ENCODE measurements at places on chromosomes 5 and 9.

- peak; percentile 89 for DNase-seq
Observed at GRCh38 chr5:160312134-160312959, at the start of gene CCNJL. TSS of gene CCNJL (minus strand) at chr5:160312564. CDS start at chr5:160311923, 641 bp downstream.

- peak; percentile 8 for DNase-seq
Observed at GRCh38 chr9:15370466-15371447, 51.9 kb upstream of the SNAPC3 start.

- no peak for DNase-seq
Observed at GRCh38 chr5:123174916-123175481, 86.0 kb downstream of the PRDM6 start.

GRCh38 chr5:76625087-76625815, 2.0 kb upstream of the F2RL2 start:
- no peak for DNase-seq

DNA sequence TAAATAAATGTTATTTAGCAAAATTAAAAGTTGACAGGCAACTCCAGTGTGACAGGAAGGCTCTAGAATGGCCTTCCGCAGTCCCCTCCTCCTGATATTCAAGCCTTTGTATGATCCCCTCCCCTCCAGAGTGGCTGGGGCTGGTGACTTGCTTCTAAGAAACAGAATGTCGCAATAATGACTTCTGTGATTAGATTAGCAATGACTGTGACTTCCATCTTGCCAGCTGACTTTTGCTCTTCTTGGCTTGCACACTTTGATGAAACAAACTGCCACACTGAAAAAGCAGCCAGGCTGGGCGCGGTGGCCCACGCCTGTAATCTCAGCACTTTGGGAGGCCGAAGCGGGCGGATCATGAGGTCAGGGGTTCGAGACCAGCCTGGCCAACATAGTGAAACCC, 106.5 kb upstream of the LARP1 start:
- DNase-seq: no peak

GRCh38 chr5:84383816-84384603, 670 bp downstream of the EDIL3 start:
- DNase-seq: peak; percentile 67

Data from neuronal stem cell (in vitro differentiated cells).